Fibroblast of skin of scalp (primary cell): ENCODE measurements at places on chromosomes 7 and 10.

DNA sequence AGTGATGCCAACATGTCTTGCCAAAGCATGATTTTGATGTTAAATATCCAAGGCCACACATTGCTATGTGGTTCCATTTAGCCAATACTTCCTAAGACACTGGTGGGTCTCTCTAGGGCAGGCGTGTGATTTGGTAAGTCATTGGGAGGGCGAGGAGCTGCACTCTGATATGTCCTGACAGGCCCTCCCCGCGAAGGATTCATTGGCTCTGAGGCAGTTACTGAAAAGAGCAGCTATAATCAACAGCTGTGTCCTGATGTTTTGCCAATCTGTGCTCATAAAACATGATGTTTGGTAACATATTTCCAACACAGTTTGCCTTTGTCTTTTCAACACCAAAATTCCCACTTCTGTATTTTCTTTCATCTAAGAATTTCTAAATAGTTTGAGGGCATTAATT, 646.7 kb downstream of the PARD3 start:
- no peak for DNase-seq

DNA sequence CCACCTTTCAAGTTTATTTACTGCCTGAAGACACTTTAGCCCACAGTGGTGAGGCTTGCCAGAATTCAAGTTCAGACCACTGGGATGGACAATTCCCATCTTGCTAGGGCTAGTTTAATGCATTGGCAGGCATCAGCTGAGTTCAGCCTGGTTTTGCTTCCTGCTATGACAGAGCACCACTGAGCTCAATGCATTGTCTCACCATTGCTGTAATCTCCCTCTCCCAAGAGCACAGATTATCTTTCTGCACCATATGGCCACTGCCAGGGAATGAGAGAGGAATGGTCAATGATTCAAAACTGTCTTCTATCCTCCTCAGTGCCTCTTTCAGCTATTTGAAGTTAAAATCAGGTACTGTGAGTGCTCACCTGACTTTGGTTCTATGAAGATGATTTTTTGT, 160.8 kb downstream of the XPNPEP1 start:
- DNase-seq: no peak

GRCh38 chr10:116385311-116385710, 42.3 kb upstream of the PNLIPRP3 start:
- DNase-seq: no peak

DNA sequence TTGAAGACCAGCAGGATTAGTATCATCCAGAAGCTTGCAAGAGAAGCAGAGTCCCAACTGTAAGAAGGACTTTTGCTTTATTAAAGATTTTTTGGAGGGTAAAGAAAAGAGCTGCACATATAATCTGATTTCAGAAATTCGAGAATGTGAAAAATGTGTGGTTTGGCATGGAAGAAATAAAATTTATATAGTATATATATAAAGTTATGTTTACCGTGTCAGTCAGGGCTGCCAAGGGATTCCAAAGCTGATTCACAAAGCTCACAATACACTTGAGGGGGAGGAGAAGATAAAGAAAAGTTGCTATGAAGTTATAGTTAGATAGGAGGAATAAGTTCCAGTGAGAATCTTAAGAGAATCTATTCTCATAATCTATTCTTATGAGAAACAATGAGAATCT, 231.8 kb upstream of the CACNA2D1 start:
- DNase-seq: peak; percentile 71

DNA sequence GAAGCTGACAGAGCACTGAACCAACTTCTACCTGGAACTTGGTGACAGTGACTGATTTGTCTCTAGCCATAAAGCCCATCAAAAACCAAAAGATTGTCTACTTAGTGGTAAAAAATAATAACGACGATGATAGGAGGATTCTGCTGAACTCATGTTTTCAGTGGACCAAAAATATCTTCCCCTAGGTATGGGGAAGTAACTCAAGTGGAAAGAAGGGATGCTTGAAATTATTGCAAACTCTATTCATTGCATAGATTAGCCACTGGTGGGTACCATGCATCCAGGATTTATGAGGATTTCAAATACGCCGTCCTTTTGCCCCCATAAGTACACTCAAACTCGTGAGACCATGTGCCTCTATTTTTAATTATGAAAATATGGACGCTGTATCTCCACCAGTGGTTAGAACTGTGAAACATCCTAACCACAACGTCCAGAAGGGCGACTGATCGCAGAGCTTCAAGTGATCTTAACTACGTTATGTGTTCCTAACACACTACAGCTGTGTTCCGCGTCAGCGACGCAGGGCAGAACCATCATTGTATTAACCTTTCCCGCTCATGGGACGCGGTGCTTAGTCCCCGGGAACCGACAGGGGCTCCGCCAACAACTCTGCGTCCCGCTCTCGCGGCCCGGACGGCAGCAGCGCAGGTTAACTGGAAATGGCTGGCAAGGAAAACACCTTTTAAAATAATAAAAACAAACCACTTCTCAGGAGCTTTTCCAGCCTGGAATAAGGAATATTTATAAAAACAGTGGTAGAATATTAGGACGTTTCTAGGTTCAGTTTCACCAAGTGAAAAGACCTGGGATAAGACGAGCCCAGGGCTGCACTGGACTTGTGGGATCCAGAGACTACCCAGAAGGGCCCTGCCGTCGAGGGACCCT, 776 bp downstream of the PEX1 start:
- DNase-seq: peak; percentile 26

GRCh38 chr7:150335108-150335773, 6.2 kb downstream of the RARRES2 start:
- peak; percentile 39 for DNase-seq

DNA sequence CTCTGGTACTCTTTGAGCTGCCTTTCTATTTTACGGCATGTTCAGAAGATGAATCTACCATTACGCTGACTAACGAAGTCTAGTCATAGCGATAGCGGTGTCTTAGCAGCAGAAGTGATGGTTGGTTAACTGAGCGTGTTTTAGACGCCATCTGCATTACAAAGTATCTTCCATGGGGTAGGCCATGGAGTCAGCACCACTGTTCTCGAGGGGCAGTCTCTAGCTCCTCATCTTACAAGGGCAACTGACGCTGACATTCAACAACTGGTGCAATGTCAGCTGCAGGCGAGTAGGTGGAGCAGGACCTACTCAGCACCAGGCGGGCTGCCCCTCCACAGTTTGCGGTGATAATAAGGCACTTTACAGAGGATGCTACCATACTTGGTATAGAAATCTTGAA, 88.7 kb downstream of the ADARB2 start:
- no peak for DNase-seq
